T-helper 9 cell (primary cell): ENCODE measurements at places on chromosomes 7 and 10.

- DNase-seq, result no peak
Measured at GRCh38 chr7:111082351-111082750, 8.6 kb upstream of the LRRN3 start.

DNA sequence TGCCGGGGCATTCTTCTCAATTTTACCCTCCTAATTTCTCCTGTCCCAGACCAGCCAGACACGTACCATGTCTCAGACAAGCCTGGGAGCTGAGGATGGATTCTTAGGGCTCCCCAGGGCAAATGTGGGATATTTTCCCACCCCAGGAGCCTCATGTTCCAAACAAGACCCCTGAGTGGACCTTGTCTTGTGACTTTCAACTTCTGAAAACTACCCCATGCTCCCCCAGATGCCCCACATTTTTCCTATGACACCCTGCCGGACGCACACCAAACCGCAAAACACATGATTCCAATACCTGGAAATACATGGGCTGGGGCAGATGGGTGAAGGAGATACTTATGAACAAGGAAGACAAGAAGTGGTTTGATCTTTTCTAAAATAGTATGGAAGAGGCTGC is 874 bp downstream of the GIMAP5 start:
- no peak for DNase-seq

DNA sequence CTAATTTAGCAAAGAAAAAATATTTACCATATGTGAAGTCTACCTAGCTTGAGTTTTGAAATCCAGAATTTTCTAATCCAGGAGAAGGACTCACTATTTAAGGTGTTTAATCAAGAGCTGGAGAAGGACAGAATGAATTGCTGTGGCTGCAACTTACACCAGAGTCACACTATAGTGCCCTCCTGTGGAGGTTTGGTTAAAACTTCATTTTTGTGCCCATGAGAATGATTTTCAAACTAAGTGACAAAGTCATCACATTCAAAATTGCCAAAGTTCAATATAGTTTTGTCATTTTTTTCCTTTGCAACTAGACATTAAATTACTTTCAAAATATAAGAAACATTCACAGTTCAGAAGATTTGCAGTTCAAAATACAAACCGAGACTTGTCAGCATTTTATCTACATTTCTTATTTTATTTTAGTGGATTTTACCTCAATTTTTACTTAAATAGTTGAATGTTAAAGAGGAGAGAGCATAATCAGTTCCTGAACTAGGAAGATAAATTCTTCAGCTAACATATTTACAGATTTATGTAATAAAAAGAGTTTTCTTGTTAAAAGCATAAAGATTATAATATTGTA is 70.7 kb downstream of the CABCOCO1 start:
- DNase-seq, result no peak

- no peak for DNase-seq
Measured at GRCh38 chr7:11650030-11650429, 182.0 kb downstream of the THSD7A start.

DNA sequence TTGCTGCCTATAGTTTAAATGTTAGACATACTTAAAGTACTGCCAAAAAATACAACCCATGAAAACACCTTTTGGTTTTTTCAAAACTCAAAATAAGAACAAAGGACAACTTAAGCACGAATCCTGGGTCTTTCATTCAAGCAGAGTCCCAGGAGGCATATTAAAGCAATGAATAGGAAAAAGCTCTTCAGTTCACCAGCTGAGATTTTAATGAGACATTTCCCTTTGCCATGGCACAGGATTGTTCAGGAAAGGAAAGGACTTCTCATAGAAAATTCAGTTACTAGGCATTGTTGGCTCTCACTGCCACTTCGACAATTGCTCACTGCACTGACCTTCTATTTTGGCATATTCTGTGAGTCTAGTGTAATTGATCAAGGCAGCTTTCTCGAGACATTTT is 133.5 kb upstream of the FEZF1 start:
- no peak for DNase-seq

DNA sequence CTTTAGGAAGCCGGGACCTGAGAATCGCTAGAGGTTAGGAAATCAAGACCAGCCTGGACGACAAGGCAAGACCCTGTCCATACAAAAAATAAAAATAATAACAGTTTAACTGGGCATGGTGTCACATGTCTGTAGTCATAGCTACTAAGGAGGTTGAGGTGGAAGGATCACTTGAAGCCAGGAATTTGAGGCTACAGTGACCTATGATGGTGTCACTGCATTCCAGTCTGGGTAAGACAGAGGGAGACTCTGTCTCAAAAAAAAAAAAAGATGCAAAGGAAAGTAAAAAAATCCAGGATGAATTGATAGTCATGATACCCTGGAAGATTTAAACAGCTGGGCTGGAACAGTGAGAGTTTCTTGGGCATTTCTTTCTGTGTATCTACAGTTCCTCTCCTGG is 463.2 kb downstream of the GALNT17 start:
- no peak for DNase-seq

DNA sequence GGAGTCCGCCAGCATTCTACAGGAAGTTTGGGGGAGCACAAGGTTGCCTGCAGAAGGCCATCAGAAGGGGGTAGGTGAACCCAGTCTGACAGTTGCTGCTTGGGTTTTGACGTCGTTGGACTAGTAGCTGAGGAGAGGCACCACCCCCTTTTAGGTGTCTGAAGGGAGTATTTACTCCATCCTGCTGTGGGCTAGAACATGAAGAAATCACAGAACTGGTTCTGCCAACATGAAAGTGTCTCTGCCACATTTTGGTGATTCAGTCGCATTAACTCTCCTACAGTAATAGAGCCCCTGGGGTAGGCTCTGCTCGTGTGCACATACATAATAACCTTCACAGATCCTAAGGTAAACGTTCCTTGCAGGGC is 834 bp upstream of the TRIL start:
- no peak for DNase-seq
